ENCODE measurements at places on chromosomes 12 and 14.
A peak's percentile ranks its signal among the peaks of the same experiment; 100 is the strongest.

DNA sequence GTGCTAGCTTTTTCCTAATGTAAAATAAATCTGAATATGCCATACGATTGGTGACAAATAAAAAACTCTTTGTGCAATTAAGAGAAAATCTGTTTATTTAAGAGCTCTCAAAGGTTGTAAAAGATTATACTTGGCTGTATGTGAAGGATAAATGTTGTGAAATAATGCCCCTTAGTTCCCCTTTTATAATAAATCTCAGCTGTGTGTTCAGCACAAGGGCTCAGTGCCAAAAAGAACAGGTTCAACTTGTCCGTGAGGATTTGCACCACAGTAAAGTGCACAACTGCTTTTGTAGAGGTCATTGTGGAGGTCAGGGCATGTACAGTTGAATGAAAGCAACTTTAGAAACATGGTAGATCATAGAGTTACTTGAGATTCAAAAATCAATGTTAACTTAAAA is 118.6 kb downstream of the TRMT5 start:
- DNase-seq = no peak

DNA sequence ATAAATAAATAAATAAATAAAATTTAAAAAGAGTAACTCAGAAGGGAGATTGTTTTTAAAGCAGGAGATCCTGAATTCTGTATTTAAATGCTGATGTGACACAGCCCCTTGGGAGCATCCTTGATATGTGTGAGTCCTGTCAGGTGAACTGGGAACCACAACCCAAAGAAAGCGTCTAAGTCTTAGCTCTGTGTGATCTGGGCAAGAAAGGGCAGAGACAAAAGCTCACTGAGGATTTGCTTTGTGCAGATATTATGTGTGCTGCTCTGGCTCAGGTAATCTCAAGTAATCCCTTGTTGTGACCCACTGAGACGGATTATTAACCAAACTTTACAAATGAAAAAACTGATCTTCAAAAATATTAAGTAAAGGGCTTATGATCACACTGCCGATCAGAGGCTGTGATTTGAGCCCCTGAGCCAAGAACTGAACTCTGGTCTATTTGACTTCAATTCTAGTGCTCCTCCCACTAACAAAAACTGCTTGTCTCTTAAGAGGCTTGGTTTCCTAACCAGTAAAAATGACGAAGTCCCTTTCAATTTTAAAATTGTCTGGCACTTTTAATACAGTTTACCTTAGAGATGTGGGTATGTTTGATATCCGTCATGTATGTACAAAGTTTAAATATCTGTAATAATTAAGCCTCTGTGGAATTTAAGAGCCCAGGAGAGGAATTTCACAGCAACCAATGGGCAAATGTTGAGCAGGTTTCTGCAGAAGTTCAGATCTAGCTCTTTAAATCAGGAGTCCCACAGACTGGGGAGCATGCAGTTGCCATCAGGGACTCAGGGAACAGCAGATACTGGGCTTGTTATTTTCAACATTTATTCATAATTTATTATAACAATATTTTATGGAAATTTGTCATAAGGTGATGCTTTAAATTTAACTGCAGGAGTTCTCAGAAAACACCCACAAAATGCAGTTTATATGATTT is 46.1 kb downstream of the CPM start:
- no peak for DNase-seq

DNA sequence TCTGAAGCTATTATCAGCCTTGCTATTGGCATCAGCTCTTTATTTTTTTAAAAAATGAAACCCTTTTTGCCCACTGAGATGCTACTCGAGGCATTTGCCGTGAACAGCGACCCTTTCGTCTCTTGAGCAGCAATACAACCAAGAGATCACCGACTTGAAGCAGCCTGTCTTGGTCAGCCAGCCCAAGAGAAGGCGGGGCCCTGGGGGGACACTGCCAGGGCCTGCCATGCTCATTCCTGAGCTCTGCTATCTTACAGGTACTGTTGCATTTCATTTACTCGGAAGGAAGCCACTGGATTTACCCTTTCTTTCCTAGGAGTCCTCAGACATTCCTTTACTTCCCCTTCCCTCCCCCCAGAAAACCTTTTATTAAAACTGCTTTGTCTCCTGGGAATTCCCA is 16.7 kb downstream of the PIWIL1 start:
- no peak for DNase-seq

- DNase-seq = no peak
These were observed 2.4 kb upstream of the ADCY4 start for GRCh38 chr14:24337144-24337823.

- peak; percentile 86 for DNase-seq
These were observed 5.5 kb downstream of the BCL11B start for GRCh38 chr14:99266181-99267178.

GRCh38 chr12:118982984-118983761 is 1.8 kb downstream of the SRRM4 start:
- no peak for DNase-seq

- DNase-seq = no peak
These were observed 473.5 kb downstream of the ETNK1 start for GRCh38 chr12:23098517-23098916.

DNA sequence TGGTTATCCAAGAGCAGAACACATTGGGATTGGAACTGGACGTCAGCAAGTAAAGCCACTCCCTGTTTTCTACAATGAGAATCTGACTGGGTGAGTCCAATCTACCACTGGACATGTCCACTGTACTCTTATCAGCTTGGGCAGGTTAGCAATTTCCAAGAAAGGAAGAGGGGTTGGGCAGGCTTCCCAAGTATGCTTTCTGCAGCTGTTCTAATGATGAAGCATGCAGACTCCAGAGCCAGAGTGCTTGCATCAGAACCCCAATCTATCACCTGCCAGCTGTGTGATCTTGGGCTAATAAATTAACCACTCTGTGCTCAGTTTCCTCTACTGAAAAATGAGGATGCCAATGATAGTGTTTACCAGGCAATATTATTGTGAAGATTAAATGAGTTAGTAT is 92.0 kb downstream of the EMP1 start:
- DNase-seq = no peak

DNA sequence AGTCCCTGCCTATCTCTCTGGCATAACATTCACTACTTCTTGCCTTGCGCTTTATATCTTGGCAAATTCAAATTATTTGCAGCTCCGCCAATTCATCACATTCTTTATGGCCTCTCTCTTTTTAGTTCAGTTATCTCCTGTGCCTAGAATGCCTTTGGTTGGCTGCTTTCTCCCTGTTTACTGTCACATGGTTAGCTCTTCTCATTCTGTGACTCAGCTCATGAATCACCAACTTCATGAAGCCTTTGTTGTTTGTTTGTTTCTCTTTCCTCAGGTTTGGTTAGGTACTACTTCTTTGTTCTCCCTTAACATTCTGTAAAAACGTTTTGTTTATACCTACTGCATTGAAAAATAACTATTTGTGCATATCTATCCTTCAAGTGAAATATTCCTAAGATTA is 376.5 kb upstream of the GARIN6 start:
- no peak for DNase-seq
